ENCODE measurements at places on chromosomes 2 and 18. TPM values are rescaled to one million over a fixed set of nuclear protein-coding genes. Genes with fewer than 3 reads are reported as not detected.

DNA sequence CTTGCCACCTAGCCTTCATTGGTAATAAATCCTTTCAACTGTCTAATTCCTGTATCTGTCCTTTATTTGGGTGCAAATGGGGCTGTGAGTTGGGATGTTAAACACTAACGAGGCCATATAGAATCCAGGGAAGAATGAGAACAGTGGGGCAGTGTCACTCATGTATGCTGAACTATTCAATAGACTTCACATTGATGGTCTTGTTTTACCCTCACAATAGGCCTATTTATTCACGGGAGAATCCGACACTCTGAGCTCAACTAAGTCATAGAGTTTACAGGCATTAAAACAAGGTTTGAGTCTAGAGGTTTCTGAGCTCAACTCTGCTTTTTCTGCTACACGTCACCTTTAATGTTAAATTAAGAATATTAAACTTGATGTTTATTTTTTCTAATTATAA is 421.6 kb downstream of the SOX11 start:
- no peak for DNase-seq

Gene ERFE
- 0.62 TPM for total RNA-seq

DNA sequence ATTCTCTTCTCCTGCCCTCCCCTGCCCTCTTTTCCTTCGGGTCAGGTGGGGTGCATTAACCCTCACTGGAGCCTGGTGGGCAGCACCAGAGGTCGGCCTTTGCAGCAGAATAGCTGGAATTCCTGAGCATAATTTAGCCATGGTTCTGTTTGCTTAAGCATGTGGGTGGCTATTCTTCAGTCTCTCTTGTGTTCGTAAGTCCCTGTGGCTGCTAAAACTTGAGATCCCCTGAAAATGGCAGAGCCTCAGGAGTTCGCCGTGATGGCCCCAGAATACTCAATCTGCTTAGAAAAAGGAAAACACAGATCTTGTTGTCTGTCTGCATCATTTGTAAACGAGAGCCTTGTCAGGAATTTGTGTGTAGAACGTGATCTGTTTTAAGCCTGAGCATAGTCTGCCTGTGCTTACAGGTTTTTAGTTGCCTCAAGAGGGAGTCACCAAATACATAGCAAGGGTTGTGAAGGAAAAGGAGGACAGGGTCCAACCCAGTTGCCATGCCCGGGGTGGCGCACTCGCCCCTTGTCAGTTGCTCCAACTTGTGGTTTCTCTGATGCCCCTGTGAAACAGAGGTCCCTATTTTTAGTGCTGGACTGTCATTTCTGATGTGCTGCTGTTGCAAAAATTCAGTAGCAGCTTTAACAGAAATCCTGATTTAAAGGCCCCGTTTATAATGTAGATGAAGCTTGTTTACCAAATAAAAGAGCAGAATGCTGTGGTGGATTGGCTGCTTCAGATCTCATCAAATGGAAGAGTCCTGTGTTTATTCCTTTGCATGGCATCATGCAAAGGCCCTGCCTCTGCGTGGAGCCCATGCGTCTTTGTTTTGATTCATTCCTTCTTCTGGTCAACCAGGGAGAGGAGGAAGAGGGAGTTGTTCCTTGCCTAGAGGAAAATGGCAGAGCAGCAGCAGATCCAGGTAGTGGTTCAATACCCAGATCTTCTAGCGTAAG is 74.8 kb downstream of the WDSUB1 start:
- DNase-seq: no peak

DNA sequence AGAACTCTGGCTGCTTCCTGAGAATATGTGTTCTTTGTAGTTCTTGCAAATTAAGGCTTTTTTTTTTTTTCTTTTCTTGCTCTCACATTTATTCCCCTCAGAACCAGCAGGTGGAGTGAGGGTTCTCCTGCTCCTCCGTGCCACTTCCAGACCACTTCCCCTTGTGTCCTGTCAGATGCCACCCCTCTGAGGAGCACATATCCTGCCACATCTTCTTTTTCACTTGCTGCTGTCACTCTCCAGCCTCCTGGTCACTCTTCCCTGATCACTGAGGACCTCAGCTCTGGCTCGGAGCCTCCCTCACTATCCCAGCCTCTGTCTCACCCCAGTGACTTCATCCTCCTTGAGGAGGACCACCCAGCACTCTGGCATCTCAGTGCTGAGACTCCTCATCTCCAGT is 100.5 kb downstream of the TACR1 start:
- no peak for DNase-seq

DNA sequence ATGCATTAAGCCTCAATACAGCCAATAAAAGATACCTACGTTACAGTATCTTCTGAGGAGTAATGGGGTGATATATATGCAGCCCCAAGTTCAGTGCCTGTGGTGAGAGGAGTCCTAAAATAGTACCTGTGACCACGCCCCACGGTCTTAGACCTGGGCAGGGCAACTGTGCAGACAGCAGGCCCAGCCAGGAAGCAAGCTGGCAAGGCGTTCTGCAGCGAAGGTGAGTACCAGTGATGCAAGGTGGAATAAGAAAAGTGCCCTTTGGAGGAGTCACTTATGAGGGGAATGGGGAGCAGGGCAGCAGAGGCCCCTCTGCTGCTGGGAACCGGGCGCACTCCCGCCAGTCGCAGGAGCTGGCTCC is 12.7 kb upstream of the MAP3K2 start:
- DNase-seq: no peak

- no peak for DNase-seq
Observed at GRCh38 chr18:62281684-62282083, 43.4 kb upstream of the TNFRSF11A start.

Gene CRYBA2
- not detected for total RNA-seq

Gene DLX1
- total RNA-seq: not detected

All from cardiac septum (tissue), 1 donor.